ENCODE measurements at places on chromosomes 5 and 9.

GRCh38 chr9:15837079-15837679 lies 284.3 kb downstream of the CCDC171 start:
- DNase-seq = peak; percentile 14

DNA sequence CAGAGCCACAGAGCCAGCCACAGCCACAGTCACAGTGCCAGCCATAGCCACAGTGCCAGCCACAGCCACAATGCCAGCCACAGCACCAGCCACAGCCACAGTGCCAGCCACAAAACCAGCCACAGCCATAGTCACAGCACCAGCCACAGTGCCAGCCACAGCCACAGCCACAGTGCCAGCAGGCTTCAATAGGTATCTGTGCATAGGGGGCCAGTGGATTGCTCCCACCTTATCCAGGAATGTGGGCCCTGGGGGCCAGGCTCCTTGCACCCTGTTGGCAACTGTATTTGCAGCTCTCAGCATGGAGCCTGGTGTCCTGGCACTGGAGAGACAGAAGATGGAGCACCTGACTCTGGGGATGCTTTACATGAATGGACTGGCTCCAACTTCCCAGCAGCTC lies 111.7 kb upstream of the IRX2 start:
- no peak for DNase-seq

DNA sequence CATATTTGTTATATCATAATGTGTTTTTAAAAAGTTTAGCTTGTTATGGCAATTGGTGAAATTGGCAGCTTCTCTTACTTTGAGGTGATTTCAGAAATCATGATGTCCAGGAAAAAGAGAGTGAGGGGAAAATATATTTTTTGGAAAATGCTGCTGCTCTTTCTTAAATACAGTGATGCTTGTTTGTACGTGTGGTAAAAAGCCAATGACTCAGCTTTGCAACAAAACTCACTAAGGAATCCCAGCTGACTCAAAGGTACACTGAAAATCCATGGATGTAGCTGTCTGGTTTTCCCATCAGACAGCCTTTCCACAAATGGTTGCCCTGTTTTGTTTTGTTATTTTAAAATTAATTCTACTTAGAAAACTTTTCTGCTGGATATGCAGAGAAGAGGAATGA lies 306.4 kb upstream of the PAPPA start:
- no peak for DNase-seq

- DNase-seq = no peak
These were observed 306.4 kb downstream of the ZSWIM6 start for GRCh38 chr5:61638476-61638875.

DNA sequence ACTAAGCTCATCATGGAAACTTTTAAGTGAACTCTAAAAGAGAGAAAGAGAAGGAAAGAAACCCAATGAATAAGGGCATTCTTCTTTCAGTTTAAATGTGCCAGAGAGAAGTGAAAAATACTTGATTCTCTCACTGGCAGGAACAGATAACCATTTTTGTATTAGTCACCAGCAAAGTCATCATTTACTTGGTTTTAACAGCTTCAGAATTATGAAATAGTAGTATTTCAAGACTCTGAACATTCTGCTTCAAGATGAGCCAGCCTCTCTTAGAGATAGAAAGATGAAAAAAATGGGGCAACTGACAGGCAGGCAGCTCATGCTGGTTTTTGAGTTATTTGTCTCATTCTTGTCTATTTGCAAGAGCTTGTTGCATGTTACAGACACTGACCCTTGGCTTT lies 103.5 kb downstream of the GCNT1 start:
- DNase-seq = peak; percentile 44

DNA sequence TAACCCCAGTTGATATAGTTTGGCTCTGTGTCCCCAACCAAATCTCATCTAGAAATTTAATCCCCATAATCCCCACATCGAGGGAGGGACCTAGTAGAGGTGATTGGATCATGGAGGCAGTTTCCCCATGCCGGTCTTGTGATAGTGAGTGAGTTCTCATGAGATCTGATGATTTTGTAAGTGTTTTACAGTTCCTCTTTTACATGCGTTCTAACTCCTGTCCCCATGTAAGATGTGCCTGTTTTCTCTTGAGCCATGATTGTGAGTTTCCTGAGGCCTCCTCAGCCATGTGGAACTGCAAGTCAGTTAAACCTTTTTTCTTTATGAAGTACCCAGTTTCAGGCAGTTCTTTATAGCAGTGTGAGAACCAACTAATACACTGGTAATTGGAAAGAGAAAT lies 73.6 kb downstream of the CDH12 start:
- no peak for DNase-seq
